ENCODE measurements at places on chromosomes 5 and 9.
A peak's percentile ranks its signal among the peaks of the same experiment; 100 is the strongest.

- no peak for DNase-seq
Observed at GRCh38 chr9:4328723-4329122, 28.9 kb upstream of the GLIS3 start.

DNA sequence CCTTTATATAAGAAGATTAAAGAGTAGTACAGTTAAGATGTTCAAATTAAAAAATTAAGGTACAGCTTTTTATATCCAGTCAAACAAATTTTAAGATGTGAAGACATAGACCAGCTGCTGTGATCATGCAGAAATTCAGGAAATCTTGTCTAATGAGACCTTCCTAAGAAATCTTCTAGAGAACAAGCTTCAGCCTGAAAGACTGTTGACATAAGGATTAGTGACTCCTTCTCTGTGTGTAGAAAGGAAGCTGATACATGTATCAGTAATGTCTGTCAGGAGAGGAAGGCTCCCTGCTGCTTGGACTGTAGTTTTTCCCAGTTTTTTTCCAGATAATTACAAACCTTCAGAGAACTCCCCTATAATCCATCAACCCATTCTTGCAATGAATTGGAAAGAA lies 75.8 kb upstream of the PCSK5 start:
- no peak for DNase-seq

GRCh38 chr5:34487159-34487879 lies 168.8 kb upstream of the RAI14 start:
- DNase-seq: no peak

DNA sequence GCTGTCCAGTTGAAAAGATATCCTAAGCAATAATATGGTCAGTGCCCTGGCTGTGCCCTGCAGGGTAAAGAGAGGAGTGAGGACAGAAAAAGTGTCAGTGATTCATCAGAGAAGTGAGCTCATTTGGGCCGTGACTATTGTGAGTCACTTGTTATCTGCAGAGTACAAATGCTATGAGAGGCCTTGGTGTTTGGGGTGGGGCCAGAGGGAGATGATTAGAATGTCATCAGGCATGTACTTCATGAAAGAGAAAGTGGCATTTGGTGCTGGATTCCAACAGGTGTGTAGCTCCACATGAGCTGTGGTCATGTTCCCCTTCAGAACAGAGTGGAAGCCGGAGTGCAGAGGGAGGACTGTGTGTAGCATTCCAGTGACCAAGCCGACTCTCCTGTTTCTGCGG lies 174.1 kb downstream of the KDM4C start:
- DNase-seq: no peak

DNA sequence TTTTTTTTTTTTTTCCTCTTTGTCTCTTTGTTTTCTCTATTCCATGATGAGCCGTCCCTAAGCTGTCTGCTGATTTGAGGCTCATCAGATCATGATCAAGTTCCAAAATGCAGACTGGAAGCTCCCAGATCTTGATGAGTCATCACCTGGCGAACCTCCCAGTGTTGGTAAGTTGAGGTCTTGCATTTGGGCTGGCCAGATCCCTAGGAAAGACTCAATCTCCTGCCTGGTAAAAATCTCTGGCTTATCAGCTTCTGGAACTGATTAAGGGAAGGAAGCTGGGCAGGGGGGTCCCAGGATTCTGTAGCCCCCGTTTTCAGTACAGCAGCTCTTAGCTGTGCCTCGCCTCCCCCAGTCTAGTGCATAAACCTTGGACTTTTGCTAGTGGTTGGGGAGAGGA lies 69.0 kb downstream of the TSPAN17 start:
- no peak for DNase-seq

DNA sequence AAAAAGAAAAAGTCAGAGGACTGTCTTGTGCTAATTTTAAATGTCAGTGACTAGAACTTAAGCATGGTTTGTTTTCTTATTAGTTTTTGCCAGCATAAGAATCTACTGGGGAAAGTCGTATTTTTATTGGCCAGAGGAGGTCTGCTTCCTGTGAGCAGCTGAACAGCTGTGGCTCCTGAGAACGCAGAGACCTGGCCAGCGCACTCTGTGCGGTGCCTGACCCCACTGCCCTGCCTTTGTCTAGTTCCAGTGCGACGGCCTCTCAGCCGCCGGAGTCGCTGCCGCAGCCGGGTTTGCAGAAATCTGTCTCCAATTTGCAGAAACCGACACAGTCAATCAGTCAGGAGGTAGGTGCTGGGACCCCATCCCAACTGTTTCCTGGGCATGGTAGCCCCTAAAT lies 42.5 kb downstream of the PRRC2B start:
- no peak for DNase-seq

DNA sequence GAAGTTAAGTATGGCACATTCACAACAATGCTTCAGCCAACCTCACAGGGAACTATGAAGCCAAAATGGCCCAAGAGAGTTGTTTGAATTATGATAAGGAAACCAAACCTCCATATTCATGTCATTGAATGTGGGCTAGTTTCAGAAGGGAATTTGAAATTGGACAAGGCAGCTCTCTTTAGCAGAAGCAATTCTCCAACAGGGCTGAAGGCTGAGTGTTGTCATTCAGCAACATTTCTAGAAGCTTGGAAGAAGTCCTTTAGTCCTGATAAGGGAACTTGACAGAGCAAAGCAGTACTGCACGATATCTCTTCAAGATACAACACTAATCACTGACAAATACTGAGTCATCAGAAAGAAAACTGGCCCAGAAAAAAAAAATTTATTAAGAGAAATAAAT lies 115.4 kb downstream of the SLC25A46 start:
- no peak for DNase-seq

GRCh38 chr9:5499889-5500398 lies 10.4 kb upstream of the PDCD1LG2 start:
- DNase-seq: no peak

- DNase-seq: peak; percentile 13
Observed at GRCh38 chr5:157820593-157821252, 38.2 kb downstream of the CLINT1 start.

DNA sequence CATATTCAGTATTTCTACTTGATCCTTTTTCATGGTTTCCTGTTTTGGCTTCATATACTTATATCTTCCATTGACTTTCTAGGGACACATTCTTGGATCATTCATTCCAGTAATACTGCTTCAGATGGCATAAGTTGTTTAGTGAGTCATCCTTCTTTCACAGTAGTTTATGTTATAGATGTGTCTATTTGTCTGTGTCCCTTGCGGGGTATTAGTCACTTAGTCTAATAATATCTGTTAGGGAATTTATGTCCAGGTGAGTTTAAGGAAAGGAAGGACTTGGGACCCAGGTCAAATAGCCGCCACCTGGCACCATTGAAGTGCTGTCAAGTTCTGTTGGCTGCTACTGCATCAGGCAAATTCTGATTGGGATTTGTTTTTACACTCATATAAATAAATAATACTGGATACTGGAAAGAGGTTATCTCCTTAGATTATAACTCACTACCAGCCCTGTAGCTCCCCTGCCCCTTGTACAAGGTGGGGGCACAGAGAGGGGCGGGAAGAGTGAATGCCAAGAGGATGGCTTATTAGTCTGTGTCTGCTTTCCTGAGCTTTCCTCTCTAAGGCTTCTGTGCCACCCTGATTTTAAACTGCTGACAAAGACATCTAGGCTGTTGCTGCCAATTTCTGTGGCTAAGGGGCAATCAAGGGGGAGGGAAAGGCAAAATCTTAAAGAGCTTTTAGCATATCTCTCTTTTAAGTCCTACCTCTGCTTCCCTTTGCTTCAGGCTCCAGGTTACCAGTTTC lies 64.9 kb downstream of the CDC42SE2 start:
- DNase-seq: no peak

GRCh38 chr9:13971415-13971814 lies 342.5 kb downstream of the NFIB start:
- DNase-seq: no peak

DNA sequence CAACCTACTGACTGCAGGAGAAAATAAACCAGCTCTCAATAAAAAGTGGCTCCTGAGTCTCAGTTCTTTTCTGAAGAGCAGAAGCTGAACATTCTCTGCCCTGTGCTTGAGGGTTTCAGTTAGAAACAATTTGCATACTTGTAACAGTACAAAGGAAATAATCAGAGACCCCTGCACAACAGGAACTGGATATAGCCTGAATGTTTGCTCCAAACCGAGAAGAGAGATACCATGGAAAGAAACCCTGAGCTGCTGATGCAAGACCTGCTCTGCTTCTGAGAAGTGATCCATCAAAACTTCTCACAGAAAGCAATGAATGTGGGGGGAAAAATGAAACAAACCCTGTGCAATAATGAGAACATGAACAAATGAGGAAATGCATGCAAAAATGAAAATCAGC lies 592.9 kb downstream of the SEMA5A start:
- DNase-seq: peak; percentile 46

DNA sequence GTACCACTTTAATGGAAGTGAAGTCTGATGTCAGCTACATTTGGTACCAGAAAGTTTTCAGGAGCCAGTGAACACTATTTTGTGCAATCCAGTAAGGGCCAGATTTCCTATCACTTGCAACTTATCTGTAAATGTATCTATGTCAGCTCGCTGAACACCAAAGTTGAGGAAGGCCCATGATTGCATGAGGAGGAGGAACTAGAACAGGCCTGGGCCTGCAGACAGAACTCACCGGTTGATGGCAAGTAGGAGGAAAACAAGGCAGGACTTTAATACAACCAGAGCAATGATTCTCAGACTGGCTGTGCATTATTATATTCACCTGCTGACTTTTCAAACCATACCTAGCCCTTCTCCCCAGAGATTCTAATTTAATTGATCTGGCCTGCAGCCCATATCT lies 540.2 kb downstream of the CETN3 start:
- no peak for DNase-seq

GRCh38 chr5:78293851-78294247 lies 649 bp downstream of the AP3B1 start:
- DNase-seq: no peak

- no peak for DNase-seq
Observed at GRCh38 chr5:159290741-159291140, 27.7 kb downstream of the UBLCP1 start.

DNA sequence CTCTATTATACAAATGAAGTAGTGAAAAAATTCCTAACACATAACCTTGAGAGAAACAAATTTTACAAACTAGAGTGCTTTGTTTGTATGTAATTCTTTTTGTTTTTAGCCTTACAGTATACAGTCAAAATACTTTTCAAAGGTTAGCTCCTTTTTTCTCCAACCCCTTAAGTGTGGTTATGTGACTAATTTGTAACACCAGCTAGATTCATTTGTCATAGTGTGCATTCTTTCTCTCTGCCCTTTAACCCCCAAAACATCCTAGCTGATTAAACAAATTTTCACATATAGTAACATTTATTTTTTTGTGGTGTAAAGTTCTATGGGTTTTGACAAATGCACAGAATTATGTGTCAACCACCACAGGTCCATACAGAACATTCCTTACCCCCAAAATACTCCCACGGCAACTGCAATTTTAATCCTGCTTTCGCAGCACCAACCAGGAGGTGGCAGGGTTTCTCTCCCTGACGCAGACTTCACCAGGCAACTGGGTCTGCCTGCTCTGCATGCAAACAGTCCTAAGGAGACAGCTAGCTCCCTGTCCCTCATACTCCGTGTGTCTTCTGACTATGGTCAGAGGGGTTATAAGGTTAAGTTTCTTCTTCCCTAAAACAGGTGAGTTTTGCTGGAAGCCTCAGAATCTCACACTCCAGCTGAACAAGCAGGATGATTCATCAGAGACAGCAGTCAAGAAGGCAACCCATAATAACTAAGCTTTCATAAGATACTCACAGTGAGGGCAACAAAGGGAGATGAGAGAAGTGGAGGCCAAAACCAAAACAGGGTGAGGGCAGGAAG lies 44.5 kb upstream of the NR5A1 start:
- DNase-seq: no peak

DNA sequence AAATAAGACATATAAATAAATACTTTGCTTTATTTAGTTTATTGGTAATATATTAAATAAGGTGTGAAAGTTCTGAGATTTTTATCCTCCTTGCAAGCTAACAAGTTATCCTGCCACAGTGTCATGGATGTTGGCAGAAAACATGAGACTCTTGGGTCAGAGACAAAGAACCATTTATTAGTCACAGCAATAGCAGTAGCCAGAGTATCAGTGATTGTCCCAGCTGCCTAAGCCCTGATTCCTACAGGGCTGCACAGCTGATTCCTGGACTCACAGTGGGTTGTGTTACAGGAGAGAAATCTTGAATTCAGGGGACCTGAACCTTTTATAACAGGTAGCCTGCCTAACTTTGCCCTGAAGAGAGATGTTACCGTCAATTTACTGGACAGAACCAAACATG lies 304.5 kb upstream of the ZNF608 start:
- no peak for DNase-seq

DNA sequence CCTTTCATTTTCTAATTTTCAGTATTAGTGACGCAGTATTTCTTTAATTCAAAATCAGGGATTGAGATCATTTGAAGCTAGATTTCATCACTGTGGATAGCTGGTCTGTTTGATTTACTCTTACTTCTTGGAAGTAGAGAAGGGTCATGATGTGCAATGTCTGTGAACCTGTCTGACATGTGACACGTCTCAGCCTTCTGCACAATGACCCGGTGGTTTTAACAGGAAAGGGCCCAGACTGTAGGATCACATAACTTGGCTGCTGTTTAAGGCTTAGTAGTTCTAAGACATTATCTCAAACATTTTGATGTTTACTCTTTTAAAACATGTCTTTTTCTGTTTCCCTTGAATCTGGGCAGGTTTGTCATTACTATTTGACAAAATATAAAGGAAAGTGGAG lies 823.3 kb upstream of the NUDT12 start:
- DNase-seq: no peak

GRCh38 chr9:131704141-131704983 lies 35.5 kb downstream of the RAPGEF1 start:
- no peak for DNase-seq

DNA sequence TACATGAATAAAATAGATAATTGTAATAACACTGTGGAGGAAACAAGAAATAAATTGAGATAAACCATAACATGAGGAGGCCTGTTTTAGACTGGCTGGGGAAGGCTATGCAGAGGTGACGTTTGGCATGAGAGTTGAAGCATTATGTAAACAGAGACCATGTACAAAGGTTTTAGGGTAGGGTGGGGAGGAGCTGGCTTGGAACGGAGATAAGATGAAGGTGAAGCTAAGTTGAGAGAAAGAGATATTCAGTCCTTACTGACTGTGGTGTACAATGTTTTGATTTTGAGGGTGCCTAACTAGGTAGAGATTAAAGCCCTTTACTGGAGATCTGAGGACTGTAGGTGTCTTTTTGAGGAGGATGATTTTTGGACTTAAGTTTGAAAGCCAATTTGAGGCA lies 17.8 kb downstream of the MAN2A1 start:
- DNase-seq: no peak

GRCh38 chr9:15298362-15298761 lies 8.7 kb downstream of the TTC39B start:
- DNase-seq: no peak

DNA sequence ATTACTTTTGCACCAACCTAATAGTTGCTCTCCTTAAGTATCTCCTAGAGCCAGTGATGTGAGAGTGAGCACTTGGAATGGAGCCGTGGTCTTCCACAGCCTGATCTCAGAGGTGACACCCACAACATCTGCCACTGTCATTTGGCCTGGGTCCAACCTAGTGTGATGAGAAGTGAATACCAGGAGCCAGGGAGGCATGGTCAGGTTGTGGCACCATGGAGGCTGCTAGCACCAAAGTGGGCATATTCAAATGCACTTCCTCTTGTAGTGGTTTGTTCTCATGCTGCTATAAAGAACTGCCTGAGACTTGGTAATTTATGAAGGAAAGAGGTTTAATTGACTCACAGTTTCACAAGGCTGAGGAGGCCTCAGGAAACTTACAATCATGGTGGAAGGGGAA lies 22.6 kb upstream of the CEP72 start:
- no peak for DNase-seq

- no peak for DNase-seq
Observed at GRCh38 chr5:139903450-139903794, 107.8 kb downstream of the PSD2 start.

Measured in GM12864 (cell line).